Stimulated activated CD8-positive, alpha-beta memory T cell treated with anti-CD3 and anti-CD28 coated beads, Interleukin-15, amount 100 ng/mL, for 48 hours (primary cell): ENCODE measurements at places on chromosomes 2 and 18.
A peak's percentile ranks its signal among the peaks of the same experiment; 100 is the strongest.

DNA sequence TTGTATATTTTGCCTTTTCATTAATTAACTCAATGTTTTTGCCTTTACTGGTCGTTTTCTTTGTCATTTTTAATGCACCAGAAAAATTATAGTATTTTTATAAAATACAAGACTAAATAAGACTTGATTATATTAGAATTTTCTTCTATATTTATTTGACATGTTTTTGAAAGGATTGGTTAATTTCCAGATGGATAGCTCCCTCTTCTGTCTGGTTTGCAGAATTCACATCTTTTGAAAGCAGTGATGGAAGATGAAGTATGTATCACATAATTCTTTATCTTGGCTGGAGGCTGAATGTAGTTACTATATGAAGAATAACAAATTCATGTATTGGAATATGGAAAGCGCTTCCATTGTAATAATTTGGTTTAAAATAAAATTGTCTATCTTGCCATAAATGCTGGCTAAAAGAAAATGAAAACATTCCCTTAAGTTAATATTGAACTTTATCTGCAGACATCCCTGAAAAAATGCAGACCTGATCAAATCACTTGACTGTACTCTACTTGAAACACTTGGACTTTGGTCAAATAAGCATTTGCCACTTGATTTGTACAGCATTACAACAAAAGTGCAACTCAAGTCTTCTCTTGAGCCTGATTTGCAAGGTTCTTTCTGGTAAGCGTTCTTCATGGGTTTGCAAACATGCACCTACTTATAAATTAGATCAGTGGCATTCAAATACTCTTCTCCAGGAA is 86.3 kb upstream of the EFEMP1 start:
- DNase-seq, result no peak

GRCh38 chr2:190563109-190563508 is 28.6 kb upstream of the NEMP2 start:
- peak; percentile 14 for DNase-seq

- no peak for DNase-seq
Observed at GRCh38 chr2:112811841-112812306, 24.7 kb downstream of the IL1B start.

DNA sequence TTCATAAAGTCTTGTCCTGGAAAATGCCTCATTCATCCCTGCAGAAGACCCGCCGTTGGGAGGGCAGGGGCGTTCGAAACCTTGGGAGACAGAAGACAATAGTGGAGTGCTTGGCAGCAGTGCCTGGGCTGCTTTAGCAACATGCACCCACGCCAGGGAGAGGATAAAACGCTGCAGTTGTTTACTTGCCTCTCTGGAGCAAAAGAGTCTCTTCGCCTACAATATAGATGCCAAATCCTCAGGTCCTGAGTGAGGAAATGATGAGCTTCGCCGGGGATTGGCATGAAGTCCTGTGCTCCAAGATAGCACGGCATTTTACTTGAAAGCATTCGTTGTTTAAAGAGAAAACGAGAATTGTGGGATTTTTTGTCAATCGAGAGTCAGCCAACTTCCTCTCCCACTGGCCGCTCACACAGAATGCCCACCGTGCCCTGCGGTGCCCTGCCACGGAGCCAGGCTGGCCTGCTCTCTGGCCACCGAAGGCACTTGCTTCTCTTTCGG is 152.5 kb upstream of the POU3F3 start:
- DNase-seq, result no peak

- DNase-seq, result no peak
Observed at GRCh38 chr2:216315802-216316603, 56.3 kb downstream of the MARCHF4 start.

DNA sequence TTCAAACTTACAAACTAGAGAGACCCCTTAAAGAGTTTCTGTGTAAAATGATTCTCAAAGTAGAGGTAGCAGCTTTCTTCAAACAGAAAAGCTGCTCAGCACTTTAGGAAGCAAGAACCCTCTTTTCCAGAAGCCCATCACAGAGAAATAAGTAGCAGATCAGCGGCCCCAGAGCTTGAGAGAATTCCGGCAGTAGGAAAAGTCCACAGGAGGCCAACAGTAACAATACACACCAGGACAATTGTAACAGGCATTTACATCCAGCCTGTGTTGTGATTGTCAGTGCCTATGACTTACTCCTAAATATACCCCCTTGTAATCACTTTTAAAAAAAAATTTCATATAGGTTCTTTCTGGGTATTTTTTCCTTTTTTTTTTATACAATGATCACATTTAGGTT is 161.4 kb upstream of the ACVR2A start:
- DNase-seq, result no peak

GRCh38 chr2:762646-763045 is 85.4 kb upstream of the TMEM18 start:
- no peak for DNase-seq

DNA sequence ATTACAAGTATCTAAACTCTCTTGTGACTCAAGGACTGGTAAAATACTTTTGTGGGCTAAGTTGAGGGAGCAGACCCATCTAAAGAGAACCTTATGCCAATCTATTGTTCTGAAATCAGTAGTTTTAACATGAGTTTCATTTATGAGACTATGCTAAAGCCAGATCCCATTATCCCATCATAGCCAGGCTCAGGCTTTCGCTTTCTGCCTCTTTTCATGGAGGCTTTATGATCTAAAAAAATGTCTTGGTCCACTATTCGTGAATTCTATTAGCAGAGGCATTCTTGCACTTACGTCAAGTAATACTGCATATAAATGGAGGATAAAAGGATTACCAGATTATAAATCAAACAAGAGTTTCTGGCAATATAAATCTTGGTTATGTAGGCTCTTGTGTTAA is 1636.9 kb upstream of the ACVR2A start:
- DNase-seq, result no peak

GRCh38 chr2:113281910-113282746 is 3.4 kb upstream of the PAX8 start:
- no peak for DNase-seq

- DNase-seq, result no peak
Observed at GRCh38 chr2:140506606-140507005, 1624.2 kb downstream of the LRP1B start.

DNA sequence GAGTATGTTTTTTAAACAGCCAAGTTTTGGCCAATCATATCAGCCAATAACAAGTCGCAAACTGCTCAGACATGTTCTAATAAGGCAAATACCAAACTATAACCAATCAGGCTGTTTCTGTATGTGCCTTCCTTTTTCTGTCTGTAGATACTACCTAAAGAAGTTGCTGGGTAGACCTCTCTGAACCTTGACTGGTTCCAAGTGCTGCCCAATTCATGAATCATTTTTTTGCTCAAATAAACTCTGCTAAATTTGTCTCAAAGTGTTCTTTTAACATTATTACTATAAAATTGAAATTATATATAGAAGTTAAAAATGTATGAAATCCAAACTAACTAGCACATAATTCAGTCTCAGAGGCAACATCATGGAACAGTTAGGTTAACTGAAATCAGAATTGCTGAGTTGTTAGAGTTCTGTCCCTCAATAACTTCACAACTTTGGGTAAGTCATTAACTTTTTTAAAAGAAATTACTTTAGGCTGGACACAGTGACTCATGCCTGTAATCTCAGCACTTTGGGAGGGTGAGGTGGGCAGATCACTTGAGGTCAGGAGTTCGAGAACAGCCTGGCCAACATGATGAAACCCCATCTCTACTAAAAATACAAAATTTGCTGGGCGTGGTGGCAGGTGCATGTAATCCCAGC is 4.9 kb upstream of the TTC21B start:
- no peak for DNase-seq

DNA sequence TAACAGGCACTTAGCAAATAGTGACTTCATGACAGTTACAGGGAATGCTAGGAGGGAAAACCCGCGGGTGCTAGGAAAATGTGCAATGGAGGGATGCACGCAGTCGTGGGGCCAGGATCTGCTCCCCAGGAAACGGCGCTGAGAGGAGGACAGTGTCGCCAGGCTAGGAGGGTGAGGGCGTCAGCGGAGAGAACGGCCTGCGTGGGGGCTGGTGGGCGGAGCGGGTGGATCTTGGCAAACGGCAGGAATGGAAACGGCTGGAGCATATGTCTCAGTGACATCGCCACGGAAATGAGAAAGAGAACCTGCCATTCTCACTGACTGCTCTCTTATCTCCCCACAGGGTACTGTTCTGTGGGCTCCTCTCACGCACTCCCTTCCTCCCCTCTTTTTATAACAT is 478.5 kb upstream of the ID2 start:
- DNase-seq, result no peak

DNA sequence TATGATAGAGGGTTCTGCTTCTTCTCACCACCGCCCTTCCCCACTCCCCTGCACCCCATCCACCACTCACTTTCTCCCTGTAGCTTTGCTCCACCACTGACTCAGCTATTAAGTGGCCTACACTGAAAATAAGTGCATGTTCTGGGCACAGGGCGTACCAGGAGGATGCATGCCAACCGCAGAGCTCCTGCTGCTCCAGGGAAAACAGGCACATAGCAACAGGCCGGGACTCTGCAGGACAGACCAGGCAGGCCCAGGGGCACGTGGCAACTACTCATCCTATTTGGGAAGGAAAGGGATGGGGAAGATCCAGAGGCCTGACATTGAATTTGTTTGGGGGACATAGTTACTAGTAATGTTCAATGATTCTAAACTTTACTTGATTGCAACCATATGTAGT is 28.4 kb downstream of the ARL4C start:
- no peak for DNase-seq

DNA sequence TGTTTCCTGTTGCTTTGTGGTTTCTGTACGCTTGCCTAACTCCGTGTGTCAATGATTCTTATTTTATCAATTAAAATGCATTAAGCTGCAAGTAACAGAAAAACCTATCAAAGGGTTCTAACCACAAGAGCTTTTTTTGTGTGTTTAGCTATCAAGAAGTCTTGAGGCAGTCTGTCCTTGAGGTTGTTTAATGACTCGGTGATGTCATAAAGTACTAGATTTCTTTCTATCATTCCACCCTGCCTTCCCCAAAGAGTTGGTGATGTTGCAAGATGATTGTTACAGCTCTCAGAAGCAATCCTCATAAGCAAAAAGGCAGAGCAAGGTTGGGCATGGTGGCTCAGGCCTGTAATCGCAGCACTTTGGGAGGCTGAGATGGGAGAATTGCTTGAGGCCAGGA is 51.9 kb upstream of the SPTBN1 start:
- DNase-seq, result no peak

DNA sequence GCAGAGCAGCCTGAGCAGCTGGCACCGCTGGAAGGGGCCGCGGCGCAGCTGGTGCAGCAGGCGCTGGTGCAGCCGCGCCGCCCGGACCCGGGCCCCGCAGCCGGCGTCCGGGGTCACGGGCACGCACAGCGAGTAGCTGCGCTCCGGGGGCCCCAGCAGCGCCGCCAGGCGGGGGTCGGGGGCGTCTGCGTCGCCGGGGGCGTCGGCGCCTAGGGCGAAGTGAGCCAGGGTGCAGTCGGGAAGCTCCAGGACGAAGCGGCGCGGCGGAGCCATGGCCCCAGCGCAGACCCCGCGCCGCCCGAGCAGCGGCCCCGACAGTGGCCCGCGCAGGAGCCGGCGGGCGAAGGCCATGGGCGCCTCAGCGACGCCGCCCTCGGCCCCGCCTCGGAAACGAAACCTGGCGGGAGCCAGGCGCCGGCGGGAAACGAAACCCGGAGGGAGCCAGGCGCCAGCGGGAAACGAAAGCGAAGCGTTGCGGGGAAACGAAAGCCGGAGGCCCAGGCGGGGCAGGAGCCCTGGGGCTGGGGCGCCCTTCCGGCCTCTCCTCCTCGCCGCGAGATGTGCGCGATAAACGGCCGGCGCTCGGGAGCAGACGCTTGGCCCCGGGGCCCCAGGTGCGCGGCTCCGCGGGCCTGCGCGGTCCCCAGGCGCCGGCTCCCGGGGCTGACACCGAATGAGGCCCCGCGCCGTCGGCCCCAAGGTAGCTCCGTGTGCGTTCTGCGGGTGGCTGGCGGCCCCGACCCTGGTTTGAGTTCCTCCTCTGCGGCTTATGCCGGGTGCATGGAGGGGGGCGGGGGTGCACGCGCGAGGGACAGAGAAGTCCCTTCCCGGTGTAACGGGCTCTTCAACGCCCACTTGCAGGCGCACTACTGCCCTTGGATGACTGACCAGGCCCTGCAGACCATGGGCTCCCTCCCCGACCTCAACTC is at the start of gene CMPK2:
CMPK2 (minus strand) TSS at position 562 of the 929 bp plus-strand sequence; CDS start at position 351, 211 bp downstream.
- DNase-seq, result peak; percentile 65

DNA sequence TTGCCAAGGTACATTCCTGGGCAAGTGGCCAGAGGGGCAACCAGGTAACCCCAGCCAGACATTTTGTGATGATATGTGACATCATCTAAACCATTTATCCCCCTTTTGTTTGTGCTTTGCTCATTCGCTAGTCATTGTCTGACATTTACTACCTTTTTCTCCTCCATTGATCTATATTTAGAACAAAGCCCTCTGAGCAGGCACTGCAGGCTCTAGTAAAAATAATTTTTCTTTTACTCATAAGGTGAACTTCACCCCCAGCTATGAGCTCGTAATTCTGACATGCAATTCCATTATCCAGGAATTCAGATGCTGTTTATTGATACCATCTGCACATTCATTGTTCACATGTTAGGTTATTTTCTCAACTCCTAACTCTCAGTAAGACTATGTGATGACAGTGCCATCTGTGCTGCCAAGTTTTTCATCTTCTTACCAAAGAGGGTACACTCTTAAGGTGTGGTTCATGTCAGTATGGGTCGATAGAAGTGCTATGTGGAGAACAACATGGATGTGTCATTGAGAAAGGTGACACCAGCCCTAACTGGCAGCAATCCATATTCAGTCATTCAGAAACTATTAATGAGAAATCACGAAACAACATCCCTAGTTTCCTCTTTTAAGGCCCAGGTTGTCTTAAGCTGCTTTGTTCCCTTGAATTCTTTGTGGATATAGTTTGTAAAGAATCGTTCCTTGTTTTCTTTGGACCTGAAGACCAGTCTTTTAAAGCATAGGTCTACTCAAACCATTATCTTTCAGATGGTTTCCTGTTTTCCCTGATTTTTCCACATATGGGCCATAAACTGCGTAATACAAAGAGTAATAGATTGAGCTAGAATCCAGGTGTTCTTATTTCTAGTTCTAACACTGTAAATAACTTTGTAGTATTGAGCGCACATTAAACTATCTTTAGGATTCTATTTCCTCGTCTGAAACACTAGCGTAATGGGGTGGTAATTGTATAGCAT is 978.1 kb upstream of the CDH2 start:
- DNase-seq, result no peak

DNA sequence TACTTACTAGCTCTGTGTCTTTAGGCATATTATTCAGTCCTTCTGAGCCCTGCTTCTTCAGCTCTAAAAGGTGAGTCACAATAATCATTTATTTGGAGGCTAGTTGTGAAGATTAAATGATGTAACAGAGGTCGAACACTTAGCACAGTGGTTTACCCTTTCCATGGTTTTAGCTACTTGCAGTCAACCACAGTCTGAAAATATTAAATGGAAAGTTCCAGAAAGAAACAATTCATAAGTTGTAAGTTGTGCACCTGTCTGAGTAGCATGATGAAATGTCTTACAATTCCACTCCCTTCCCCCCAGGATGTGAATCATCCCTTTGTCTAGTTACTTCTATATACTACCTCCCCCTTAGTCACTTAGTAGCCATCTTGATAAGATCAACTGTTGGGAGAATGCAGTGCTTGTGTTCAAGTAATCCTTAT is 217.6 kb upstream of the THUMPD2 start:
- no peak for DNase-seq

GRCh38 chr2:161415034-161415986 is 787 bp upstream of the TBR1 start:
- DNase-seq, result no peak

- DNase-seq, result no peak
Observed at GRCh38 chr2:7348761-7349160, 431.5 kb downstream of the RNF144A start.

GRCh38 chr2:212033888-212034287 is 504.7 kb downstream of the ERBB4 start:
- no peak for DNase-seq

GRCh38 chr18:59061914-59062642 is 77.6 kb upstream of the SEC11C start:
- DNase-seq, result no peak

GRCh38 chr2:209381091-209381490 is 42.8 kb upstream of the MAP2 start:
- no peak for DNase-seq
